ENCODE measurements at places on chromosomes 2 and 18. TPM values are rescaled to one million over a fixed set of nuclear protein-coding genes. Genes with fewer than 3 reads are reported as not detected.

DNA sequence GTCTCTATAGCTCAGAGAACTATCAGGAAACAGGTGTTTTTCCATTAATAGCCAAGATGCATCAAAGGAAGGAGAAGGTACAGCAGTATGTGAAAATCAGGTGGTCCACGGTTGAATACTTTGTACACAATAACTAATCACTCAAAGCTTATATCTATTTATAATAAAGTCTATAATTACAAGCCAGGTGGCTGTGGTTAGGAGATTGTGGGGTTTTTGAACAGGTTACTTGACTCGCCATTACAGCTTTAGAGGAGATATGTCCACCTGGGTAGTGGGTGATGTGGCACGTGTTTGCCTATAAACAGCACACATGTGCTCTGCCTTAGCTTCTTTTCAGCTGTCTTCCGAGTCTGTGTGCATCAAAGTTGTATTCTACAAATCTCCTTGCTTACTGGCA is 892.2 kb upstream of the ZEB2 start:
- H3K36me3 ChIP-seq = peaks cover 6% of the 10 kb centered on the region
- DNase-seq = no peak
- H3K4me3 ChIP-seq = no peak overlapping the region
- H3K4me1 ChIP-seq = no peaks in the 10 kb centered on the region

DNA sequence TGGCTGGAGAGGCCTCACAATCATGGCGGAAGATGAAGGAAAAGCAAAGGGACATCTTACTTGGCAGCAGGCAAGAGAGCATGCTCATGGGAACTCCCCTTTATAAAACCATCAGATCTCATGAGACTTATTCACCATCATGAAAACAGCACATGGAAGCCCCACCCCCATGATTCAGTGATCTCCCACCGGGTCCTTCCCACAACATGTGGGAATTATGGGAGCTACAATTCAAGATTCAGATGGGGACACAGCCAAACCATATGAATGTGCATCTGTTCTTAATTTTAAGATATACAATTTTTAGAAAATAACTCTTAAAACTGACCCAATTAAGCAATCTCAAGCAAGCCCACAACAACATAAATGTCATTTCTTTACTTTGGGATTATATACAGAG is 12.6 kb downstream of the C18orf63 start:
- no peak for DNase-seq
- no peaks in the 10 kb centered on the region for H3K36me3 ChIP-seq
- no peaks in the 10 kb centered on the region for H3K4me1 ChIP-seq
- H3K4me3 ChIP-seq = no peak overlapping the region
- H3K27ac ChIP-seq = no peak overlapping the region

The TCF7L1 gene
- 117 TPM for total RNA-seq

DNA sequence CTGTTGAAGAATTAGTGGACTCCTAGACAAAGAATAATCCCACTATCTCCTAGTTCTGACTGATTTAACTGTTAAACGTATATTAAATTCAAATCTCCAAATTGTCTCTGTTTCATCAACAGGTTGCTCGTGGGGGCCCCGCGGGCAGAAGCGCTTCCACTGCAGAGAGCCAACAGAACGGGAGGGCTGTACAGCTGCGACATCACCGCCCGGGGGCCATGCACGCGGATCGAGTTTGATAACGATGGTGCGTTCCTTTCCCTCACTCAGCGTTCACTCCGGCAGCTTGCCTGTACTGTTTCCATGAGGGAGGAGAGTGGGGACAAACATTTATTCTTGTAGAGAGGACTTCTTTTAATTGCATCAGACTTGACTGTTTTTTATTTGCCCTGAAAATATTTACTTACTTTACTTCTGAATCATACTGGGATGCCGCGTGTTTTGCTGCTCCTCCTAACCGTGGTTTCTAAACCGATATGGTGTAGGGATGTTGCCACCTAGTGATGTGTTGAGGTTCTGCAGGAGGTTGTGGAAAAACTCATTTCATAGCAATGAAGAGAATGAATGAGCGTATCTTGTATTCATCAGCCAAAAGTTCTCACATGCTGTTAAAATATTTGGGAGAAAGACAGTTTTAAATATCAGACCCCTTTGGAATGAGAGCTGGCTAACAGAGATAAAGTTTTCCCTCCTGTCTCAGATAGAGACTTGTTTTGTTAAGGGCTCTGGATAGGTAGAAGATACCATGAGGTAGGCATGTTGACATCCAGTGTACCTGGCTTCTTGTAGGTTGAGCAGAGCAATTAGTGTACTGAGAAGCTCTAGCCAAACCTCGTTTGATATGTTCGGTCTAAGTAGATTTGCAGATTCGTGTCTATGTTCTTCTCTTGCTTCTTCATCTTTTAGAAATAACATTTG is 38.3 kb downstream of the ITGA6 start:
- no peaks in the 10 kb centered on the region for H3K27me3 ChIP-seq
- no peaks in the 10 kb centered on the region for H3K4me1 ChIP-seq
- H3K4me3 ChIP-seq = no peak overlapping the region
- H3K27ac ChIP-seq = no peak overlapping the region

DNA sequence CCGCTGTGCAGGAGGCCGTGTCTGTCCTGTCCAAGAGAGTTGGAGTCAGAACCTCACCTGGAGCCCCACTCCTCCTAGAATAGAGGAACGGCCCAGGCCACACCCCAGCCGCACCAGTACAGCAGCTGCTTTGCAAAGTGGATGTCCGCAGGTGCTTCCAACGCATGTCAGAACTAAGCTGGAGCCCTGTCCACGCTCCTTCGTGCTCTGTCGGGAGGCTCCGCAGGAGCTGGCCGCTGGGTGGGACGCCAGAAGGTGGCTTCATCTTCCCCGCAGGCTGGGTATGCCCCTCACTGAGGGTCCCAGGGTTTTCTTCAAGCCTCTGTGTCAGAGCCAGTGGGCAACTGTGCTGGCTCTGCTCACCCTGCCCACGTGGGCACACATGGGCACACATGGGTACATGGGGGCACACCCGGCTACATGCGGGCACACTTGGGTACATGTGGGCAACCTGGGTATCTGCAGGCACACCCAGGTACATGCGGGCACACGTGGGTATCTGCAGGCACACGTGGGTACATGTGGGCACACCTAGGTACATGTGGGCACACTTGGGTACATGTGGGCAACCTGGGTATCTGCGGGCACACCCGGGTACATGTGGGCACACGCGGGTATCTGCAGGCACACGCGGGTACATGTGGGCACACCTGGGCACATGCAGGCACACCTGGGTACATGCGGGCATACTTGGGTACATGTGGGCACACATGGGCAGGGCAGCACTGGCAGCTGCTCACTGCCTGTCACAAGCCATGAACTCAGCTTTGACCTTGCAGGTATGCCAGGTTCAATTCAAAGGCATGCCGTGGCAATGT is 67.1 kb upstream of the CTDP1 start:
- no peaks in the 10 kb centered on the region for H3K36me3 ChIP-seq
- H3K4me1 ChIP-seq = peaks cover 3% of the 10 kb centered on the region
- no peaks in the 10 kb centered on the region for H3K27me3 ChIP-seq
- no peak overlapping the region for H3K4me3 ChIP-seq
- no peak for DNase-seq

DNA sequence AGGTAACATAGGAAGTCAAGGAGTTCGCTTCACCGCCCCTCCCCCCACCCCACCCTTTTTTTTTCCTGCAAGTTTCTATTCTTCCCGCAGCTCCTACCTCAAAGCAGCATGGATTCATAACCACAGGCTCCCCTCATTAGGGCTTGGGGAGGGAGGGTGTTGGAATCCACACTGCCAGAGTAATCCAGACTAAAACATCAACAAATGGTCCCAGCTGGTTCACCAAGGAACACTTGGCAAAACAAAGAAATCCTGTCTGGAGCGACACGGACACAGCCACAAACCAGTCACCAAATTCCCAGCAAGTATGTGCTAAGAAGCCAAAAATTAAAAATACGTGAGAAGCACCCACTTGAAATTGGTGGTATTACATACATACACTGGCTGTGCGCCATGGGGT is 106.9 kb upstream of the PPP1CB start:
- H3K27me3 ChIP-seq = no peaks in the 10 kb centered on the region
- no peaks in the 10 kb centered on the region for H3K36me3 ChIP-seq

DNA sequence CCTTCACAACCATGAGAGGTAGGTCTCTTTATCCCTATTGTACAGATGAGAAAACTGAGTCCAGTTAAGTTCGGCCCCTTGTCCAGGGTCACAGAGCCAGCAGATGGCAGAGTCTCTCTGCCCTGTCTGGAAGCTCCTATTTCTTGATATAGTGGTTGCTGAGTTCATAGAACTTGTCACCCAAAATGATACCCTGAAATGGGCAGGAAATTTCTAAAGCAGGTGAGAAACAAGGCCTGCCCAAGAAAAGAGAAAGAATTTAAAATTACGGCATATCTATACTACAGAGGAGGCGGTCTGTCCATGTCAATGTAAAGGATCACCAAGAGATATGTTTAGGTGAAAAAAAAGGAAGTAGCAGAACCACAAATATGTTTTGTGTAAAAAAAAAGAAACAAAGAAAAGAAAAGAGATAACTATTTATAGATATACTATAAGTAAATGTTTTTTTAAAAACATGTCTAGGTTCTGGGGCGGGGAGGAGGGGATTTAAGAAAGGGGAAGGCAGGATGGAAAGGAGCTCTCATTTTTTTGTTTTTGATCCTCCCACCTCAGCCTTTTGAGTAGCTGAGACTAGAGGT is 39.8 kb downstream of the MYO7B start:
- H3K4me3 ChIP-seq = no peak overlapping the region
- no peak for DNase-seq
- no peaks in the 10 kb centered on the region for H3K36me3 ChIP-seq

- no peak overlapping the region for H3K4me3 ChIP-seq
- H3K27ac ChIP-seq = no peak overlapping the region
- no peak for DNase-seq
- H3K36me3 ChIP-seq = no peaks in the 10 kb centered on the region
Observed at GRCh38 chr2:85503168-85503850, 35.7 kb upstream of the MAT2A start.

The ACADL gene
- total RNA-seq = 0.24 TPM

DNA sequence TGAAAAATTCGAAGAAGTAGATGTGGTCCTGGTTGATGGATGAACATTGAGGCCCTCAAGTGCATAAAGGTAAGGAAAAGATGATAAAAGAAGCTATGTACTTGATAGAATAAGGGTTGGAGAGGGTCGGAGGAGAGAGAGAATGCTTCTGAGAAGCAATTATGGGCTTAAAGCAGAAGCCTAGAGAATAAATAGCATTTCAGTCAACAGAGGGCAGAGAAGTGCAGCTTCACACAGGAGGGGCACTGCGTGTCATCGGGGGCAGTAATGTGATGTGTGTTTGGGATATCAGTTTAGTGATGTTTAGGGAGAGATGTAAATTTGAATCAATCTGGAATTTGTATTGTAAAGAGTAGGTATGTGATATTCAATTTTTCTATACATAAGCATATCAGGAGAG is 334.5 kb downstream of the PIK3C3 start:
- H3K4me3 ChIP-seq = no peak overlapping the region
- DNase-seq = no peak
- H3K4me1 ChIP-seq = no peaks in the 10 kb centered on the region
- no peak overlapping the region for H3K27ac ChIP-seq
- no peaks in the 10 kb centered on the region for H3K27me3 ChIP-seq
- no peaks in the 10 kb centered on the region for H3K36me3 ChIP-seq
